ENCODE measurements at places on chromosomes 12 and 14. TPM values are rescaled to one million over a fixed set of nuclear protein-coding genes. Genes with fewer than 3 reads are reported as not detected.

The ZFHX2 gene
- polyA plus RNA-seq, result 1.7 TPM

The RFLNA gene
- polyA plus RNA-seq, result 4.3 TPM

The PWP1 gene
- polyA plus RNA-seq, result 35.1 TPM

The CACNA2D4 gene
- 3.1 TPM for polyA plus RNA-seq

The SLC2A13 gene
- polyA plus RNA-seq, result 5.7 TPM

The SIRT4 gene
- 5.0 TPM for polyA plus RNA-seq

The HOTAIR gene
- polyA plus RNA-seq, result not detected

The IFNG-AS1 gene
- polyA plus RNA-seq, result 0.52 TPM

The VRTN gene
- 0.26 TPM for polyA plus RNA-seq

The MSI1 gene
- 4.9 TPM for polyA plus RNA-seq

The TMEM132C gene
- polyA plus RNA-seq, result 3.7 TPM

The ARHGDIB gene
- 35.0 TPM for polyA plus RNA-seq

The HOMEZ gene
- polyA plus RNA-seq, result 9.1 TPM

The RNASE4 gene
- 2.2 TPM for polyA plus RNA-seq

The IFI27 gene
- 3.5 TPM for polyA plus RNA-seq

The CMKLR1 gene
- polyA plus RNA-seq, result 3.8 TPM

The RDH12 gene
- 1.4 TPM for polyA plus RNA-seq

The NDUFA12 gene
- polyA plus RNA-seq, result 81.9 TPM

The RSRC2 gene
- polyA plus RNA-seq, result 133 TPM

The GPR137C gene
- 5.1 TPM for polyA plus RNA-seq

The AKAP3 gene
- 1.4 TPM for polyA plus RNA-seq

The OAS1 gene
- 4.1 TPM for polyA plus RNA-seq

The NTF3 gene
- not detected for polyA plus RNA-seq

The GPR135 gene
- polyA plus RNA-seq, result 4.8 TPM
